Fibroblast of mammary gland (primary cell): ENCODE measurements at places on chromosomes 11 and 22.
A peak's percentile ranks its signal among the peaks of the same experiment; 100 is the strongest.

DNA sequence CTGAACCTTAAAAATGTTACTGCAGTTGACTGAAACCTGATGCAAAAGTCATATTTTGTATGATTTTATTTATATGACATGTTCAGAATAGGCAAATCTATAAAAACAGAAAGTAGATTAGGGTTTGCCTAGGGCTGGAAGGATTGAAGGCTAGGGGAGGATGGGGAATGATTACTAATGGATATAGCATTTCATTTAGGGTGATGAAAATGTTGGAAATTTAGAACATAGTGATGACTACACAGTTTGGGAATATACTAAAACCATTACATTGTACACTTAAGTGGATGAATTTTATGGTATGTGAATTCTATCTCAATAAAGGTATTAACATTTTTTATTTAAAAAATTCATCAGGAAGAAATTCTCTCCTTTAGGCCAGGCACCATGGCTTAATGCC is 22.9 kb upstream of the PAFAH1B2 start:
- DNase-seq, result peak; percentile 6

DNA sequence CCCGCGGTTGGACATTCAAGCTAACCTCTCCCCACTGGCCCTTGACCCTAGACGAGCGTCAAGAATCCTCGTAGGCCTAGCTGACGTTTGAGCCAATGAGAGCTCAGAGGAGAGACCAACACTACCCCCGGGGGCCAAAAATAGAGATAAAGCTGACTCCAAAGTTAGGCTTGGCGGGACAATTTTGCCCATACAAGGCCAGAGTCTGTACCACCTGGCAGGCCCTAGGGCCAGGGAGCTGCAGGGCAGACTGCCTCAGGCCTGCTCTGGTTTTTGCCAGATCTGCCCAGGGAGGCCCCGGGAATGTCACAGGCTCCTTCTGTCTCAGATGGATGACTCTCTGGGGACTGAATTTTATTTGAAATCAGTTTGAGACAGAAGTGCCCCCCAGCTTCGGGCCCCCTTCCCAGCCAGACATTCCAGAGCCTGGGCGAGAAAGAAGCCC is 40.8 kb upstream of the ACCSL start:
- no peak for DNase-seq

GRCh38 chr22:18994701-18995326 is 58.7 kb upstream of the PRODH start:
- no peak for DNase-seq

GRCh38 chr22:49331878-49332277 is 495.8 kb downstream of the BRD1 start:
- no peak for DNase-seq

- no peak for DNase-seq
These were observed 11.2 kb downstream of the SLC25A1 start for GRCh38 chr22:19167106-19167869.

DNA sequence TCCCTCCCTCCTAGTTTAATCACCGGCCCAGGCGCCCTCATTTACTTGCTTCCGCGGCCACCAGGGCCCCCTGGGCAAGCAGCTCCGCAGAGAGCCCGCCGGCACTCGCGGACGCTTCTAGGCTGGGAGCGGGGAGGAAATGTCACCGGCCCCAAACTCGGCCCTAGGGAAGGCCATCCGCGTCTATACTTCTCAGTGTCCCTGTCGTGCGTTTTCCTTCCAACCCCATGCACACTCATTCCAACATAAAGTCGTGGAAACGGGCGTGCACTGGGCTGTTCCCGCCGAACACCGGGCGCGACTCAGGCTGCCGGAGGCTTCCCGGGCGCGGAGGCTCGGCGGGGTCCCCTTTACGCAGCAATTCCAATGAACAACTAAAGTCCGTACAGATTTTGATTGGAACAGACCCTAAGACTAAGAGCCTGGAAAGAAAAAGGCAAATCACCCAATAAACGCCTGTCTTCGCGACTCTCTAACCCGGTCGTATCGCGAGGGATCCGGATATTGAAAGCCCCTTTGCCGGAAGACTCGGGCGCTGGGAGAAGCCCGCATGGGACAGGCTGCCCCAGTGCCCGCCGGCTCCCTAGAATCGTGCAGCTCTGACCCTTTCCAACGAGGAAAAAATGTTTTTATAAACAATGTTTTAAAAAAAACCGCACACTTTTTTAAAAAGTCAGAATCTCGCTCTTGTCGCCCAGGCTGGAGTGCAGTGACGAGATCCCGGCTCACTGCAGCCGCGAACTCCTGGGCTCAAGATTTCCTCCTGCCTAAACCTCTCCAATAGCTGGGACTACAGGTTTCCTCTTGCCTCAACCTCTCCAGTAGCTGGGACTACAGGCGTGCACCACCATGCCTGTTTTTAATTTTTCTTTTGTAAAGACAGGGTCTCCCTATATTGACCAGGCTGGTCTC is 1.3 kb upstream of the BARX2 start:
- no peak for DNase-seq

- DNase-seq, result peak; percentile 1
These were observed 110.3 kb downstream of the DSCAML1 start for GRCh38 chr11:117686711-117687110.

DNA sequence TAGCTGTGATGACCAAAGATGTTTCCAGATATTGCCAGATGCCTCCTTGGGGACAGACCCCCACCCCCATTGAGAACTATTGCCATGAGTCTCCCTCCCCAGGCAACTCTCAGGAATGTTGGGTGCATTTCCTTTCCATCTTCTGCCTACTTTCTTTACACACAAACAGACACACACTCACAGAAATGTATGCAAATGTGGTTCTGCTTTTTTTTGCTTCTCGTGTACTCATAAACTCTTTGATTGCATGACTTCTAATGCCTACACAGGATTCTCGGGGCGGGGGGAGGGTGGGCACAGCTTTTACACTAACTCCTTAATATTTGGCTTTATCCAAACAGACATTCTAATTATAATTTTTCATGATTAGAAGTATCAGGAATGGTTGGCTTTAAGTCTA is 53.3 kb upstream of the SUSD2 start:
- DNase-seq, result no peak

GRCh38 chr11:105124756-105125155 is 14.8 kb downstream of the CARD18 start:
- DNase-seq, result no peak

- DNase-seq, result no peak
These were observed 109.5 kb downstream of the ETS1 start for GRCh38 chr11:128477811-128478210.

GRCh38 chr11:66414120-66414934 is 6.5 kb upstream of the NPAS4 start:
- no peak for DNase-seq

DNA sequence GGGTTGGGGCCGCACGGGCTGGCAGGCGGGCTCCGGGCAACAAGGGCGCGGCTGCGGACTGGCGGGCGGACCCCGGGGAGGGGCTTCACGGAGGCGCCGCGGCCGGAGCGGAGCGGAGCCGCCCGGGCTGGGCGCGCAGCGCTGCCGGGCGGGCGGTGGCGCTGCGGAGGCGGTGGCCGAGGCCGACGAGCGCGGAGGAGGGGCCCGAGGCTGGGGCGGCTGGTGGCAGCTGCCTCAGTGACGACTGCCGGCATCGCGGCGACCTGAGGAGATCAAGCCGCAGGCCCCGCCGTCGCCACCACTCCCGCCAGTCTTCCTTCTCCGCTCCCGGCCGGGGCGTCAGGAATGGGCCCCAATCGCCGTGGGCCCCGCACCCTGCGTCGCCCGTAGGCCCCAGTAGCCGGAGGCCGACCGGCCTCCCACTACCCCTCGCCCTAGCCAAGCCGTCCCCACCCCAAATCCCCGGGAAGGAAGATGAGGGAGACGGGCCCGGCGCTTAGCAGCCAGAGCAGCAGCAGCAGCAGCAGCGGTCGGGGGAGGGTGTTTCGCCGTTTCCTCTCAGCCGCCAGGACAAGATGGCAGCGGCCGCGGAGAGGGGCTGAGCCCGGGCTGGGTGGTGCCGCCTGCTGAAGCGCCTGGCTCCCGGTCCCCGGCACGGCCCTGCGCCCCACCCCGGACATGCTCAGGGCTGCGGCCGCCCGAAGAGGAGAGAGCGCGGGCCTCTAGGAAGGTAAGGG is at the start of gene HIPK3:
TSS of gene HIPK3 (plus strand) at position 222 of the 737 bp plus-strand sequence.
- peak; percentile 64 for DNase-seq

GRCh38 chr11:35146711-35147110 is 7.7 kb downstream of the CD44 start:
- no peak for DNase-seq

GRCh38 chr11:13110929-13111812 is 102.1 kb downstream of the RASSF10 start:
- DNase-seq, result peak; percentile 32

DNA sequence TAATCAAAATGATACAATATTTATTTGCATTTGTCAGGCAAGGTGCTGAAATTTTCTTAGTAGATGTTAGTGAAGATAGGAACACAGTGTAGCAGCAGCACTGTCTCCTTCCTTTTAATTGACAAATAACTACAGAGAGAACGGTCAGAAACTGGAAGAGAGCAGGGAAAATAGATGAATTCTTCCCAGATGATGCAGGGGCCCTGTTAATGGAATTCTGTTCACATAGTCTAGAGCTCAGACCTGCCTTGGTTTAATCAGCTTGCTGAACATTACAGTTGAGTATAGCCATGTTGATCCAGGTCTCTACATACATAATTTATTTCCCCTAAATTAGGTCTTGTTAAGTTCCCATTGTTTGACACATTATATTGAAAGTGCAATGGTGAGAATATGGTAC is 127.4 kb downstream of the SLC17A6 start:
- DNase-seq, result no peak

- peak; percentile 26 for DNase-seq
These were observed 12.4 kb downstream of the PICK1 start for GRCh38 chr22:38069372-38070249.

DNA sequence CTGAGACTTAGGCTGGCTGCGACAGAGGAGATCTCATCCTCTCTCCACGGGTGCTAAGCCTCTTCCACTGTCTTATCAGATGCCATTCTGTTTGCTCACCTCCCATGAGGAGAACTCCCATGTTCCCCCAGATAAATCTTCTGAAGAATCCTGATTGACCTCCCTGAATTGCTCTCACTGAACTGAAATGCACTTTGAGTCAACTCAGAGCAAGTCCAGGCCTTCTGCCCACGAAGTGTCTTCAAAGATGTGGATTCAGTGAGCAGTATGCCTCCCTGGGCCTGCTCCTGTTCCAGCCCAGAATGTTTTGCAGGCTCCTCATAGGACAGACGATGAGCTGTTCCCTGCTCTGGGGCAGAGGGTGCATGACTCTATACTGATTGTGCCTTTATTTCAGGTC is 17.4 kb downstream of the TUB start:
- peak; percentile 88 for DNase-seq

GRCh38 chr11:61775606-61776554 is 16.5 kb downstream of the TMEM258 start:
- DNase-seq, result no peak

DNA sequence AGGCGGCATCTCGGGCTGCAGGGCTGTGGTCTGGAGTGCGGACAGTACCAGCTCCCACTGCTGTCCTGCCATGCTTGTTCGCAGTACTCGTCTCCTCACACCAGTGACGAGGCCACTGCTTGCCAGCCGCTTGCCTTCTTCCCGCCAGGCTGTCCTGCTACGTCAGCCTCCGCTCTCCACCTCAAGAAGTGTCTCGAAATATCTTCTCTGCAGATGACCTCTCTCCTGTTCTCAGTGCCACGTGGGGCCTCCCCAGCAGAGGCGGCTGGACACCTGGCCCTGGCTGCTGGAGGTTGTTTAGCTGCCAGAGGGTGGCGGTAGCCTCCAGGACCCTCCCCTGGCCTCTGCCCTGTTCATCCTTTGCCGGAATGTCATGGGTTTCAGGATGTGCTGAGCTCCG is 3.1 kb upstream of the CCDC188 start:
- no peak for DNase-seq

GRCh38 chr22:39528681-39529486 is 3.7 kb downstream of the RPS19BP1 start:
- DNase-seq, result peak; percentile 92

DNA sequence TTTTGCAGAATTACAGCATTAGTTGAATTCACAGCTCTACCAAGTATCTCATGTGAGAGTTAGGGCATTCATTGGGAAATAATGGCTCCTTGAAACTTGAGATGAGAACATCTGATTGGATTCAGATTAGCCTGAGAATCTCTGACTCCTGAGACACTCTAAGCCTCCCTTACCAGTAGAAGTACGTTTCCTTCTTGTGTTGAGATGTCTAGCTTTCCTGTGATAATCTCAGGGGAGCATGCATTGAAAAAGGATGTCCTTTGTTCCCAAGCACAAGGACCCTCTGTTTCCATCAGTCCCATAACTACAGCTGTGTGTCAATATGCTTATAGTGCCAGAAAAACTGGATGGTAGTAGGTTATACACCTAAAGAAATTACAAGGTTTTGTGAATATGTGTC is 35.2 kb upstream of the RDX start:
- no peak for DNase-seq

- DNase-seq, result no peak
These were observed 102.6 kb upstream of the SPON1 start for GRCh38 chr11:13859892-13860291.

GRCh38 chr22:49753276-49753890 is 74.3 kb downstream of the BRD1 start:
- no peak for DNase-seq

DNA sequence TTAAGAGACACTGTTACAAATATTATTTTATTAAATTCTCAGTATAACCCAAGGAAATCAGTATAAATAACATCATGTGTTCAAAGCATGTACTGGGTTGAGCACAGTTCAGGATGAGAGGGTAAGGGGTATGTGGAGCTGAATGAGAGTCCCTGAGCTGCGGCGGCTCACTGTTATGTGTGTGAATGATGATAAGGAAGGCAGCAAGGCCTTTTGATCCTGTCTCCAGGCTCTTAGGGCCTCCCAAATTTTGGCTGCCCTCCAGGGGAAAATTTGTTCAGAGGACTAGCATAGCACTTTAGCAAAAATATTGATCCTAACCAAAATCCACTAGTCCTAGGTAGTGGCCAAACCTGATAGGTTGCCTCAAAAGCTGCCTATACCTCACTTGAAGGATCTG is 86.1 kb upstream of the SPON1 start:
- DNase-seq, result no peak
